ENCODE measurements at places on chromosomes 5 and 9.

DNA sequence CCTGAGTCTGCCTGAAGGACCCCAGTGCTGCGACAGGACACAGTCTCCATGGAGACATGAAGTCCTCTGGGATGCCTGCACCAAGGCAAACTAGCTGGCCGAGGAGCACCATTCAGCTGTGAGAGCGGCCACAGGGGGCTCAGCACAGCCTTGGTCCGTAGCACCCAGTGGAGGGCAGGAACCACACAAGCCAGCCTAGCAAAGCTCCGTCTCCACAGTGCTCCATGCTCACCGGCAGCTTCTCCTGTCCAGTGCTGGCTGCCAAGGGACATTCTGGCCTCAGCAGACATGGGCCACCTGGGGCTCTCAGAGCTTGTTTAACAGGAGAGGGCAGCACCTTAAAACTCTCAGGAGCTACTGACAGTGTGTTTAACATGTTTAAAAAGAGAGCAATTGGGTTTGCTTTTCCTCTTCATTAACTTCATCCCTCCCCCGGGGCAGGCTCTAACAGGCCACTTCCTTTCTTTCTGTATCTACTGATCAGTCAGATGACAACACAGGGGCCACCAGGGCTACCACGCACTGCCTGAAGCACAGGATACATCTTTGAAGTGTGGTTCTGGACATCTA is 57.0 kb downstream of the SECISBP2 start:
- peak; percentile 31 for DNase-seq

DNA sequence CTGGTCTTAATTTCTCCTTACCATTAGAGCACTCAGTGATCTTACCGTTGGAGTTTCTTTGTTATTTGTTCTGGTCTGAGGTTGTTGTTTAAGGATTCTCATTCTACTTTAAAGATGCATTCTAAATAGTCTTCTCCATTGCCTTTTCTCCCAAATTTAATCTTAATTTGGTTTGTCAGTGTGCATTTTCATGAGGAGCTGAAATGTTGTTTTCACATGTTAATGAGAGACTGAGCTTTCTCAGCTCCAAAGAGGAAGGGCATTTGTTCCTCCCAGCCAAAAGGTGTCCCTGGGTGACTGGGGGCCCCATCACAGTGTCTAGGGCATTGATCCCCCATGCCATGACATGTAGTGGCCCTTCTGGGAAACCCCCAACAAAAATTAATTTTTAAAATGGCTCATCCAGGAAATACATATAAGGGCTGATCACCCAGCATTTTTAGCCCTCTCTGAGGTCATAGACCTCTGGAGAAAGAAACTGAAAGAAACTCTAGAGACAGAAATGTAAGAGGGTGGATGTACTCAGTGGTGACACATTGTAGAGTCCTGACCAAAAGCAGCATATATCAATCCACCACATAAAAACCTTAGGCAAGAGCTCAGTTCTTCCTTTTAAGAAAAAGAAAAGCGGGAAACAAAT is 240.4 kb upstream of the RAI14 start:
- DNase-seq: no peak

GRCh38 chr9:123470121-123470782 is 114.3 kb downstream of the CRB2 start:
- no peak for DNase-seq

- no peak for DNase-seq
Observed at GRCh38 chr5:180370861-180371641, 17.9 kb upstream of the GFPT2 start.

All from T47D (cell line).